ENCODE measurements at places on chromosomes 5 and 9.

DNA sequence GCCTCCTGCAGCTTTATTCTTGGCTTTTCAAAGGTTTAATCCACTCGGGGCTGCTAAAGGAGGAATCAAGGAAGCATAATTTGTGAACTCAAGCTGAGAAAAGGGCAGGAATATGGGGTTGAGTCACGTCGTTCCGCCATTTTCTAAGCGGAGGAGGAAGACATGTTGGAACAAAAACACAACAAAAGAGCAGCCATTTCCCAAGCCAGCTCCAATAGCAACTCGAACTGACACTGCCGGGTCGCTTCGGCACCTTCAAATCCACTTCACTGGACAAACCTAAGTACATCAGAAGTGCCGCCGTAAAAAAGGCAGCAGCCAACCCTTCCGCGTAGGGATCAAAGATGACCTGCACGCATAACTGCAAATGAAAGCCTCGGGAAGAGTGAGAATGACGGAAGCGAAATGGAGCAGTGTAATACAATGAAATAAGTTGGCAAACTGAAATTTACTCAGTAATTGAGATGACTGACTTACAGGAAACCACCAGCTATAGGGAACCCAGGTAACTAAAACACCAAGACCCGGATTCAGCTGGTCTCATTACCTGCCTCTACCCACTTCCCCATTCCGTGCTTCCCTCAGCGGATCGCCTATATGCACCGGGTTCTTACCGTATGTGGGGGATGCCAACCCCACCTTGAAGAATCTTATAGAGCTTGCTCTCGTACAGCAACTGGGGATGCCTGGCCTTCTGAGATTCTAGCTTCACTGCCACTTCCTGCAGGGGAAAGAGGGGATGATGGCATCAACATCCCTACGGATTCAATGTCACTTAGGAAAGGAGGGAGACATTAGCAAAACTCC, 1.6 kb downstream of the CSNK1A1 start:
- DNase-seq, result peak; percentile 52

DNA sequence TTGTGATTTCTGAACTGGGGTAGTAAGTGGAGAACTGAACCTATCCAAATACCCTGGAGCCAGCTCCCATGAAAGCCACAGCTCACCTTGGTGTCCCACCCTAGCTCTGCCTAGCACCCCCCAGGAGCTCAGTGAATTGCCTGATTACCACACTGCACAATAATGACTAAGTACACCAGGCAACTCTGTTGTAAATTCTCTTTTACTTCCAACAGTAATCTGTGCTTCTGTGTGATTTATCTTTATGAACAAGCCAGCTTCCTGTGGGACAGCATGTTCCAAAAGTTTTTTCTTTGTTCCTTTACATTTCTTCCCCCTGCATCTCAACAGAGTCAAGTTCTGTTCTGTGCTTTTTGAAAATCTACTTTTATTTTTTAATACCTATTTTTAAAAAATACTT, 22.1 kb upstream of the GRPEL2 start:
- no peak for DNase-seq

- DNase-seq, result no peak
These were observed 72.1 kb downstream of the TENT4A start for GRCh38 chr5:6785161-6785860.

DNA sequence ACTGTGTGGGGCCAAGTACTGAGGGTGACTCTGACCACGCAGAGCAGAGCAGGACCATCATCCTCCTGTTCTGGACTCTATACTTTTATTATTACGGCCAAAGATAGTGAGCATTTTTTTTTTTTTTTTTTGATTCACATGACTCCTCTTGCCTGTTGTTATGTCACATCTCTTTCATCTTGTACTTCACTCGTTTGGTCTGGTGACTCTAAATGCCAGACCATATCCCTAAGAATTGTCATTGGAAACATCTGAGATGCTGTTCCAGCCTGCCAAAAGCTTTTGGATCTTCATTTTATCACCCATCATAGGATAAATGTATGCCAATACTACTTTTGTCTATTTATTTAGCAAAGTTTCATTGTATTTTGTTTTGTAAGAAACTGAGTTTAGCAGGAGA, 168.2 kb upstream of the RAI14 start:
- DNase-seq, result no peak

DNA sequence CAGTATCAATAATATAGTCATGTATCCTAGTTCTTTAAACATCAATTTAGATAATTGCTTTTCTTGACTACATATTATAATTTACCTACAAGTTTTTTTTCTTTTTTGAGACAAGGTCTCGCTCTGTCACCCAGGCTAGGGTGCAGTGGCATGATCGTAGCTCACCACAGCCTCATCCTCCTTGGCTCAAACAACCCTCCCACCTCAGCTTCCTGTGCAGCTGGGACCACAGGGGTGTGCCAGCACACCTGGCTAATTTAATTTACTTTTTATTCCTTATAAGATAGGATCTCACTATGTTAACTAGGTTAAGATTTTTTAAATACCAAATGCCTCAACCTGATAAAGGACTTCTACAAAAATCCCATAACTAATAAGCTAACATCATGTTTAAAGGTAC, 21.1 kb downstream of the UIMC1 start:
- peak; percentile 64 for DNase-seq

- no peak for DNase-seq
These were observed 15.9 kb downstream of the ANXA1 start for GRCh38 chr9:73167614-73168013.

- peak; percentile 68 for DNase-seq
These were observed 97.3 kb downstream of the PRRT1B start for GRCh38 chr9:131642496-131643083.

DNA sequence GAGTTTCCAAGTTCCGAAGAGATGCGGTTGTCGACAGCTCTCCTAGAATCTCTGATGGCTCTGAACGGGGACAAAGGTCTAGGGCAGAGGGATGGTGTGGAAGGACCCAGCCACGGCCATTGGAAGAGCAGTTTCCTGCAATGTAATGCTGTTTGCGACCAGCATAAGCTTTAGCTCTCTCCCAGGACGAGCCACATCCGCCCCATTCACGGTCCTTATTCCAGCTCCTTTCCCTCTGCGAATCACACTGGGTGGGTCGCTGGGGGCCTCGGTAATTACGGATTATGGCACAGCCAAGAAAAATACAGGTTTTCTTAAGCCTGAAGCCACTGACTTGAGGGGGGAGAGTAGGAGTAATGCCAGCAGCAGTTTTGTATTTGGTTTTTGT, 22.7 kb downstream of the ANXA2R start:
- no peak for DNase-seq

- no peak for DNase-seq
These were observed 29.5 kb downstream of the RXRA start for GRCh38 chr9:134355561-134356279.

GRCh38 chr9:113715086-113715485, 161.0 kb upstream of the ZNF618 start:
- DNase-seq, result no peak

- no peak for DNase-seq
These were observed 921.5 kb downstream of the TLE4 start for GRCh38 chr9:80493258-80493657.

GRCh38 chr5:145825751-145826180, 9.4 kb downstream of the PRELID2 start:
- peak; percentile 65 for DNase-seq

GRCh38 chr5:145407300-145408047, 427.7 kb downstream of the PRELID2 start:
- peak; percentile 30 for DNase-seq

DNA sequence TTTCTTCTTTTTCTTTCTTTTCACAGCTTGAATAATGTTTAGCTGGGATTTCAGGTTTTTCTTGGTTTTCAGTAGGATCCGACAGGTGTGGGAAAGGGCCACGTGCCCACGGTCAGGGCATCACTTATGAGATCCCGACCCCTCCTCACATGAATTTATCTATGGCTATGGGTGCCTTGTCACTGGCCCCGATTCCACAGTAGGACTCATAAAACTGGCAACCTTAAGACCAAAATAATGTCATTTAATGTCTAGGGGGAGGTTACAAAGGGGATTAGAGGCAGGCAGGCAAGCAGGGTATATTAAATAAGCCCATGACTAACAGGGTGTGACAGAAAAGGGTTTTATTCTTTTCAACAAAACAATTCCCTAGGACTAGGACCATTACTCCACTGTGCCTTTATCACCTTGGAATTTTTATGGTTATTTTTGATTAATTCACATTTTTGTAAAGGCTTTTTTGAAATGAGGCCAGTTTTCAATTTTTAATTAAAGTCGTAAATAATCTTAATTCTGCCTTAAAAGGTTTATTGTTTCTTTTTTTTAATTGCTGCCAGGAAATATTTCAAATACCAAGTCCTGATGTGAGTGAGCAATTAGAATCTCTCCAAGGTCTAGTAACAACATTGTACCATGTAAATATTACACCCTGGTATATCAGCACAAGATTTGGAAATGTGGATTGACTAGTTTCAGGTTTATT, 370.4 kb downstream of the GLIS3 start:
- DNase-seq, result no peak

DNA sequence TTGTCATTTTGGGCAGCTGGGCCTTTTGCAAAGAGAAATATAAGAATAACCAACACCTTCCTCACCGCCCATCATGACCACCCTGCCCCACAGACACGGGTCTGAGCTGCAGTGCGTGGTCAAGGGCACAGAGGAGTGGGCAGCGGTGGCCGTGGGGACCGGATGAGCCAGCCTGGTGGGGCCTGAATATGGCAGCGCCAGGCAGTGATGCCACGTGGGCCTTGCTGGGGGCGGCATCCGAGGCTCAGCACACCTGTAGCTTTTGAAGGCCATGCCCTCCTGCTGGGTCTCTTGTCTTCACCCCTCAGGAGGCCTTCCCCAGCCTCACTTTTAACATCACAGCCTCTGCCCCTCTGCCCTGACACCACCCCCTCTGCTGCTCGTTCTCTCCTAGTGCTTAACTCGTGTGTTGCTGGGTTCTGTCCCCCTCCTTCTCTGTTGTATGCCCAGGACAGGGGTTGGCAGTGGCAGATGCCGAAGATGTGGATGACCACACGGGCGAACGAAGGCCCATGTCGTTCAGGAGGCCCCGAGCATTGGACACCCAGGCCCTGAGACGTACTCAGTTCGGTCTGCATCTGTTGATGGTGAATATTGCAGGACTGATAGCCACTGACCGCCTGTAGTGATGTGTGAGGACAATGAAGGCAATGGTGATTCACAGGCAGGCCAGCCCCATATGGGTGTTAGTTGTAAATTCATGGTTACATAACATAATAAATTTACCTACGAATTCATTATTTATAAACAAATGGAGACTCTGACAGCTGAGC, 46.0 kb downstream of the AHRR start:
- DNase-seq, result no peak
